Kidney capillary endothelial cell (primary cell): ENCODE measurements at places on chromosomes 6 and 20.

GRCh38 chr6:138001750-138002349 is 105.4 kb downstream of the PERP start:
- peak; percentile 52 for DNase-seq

DNA sequence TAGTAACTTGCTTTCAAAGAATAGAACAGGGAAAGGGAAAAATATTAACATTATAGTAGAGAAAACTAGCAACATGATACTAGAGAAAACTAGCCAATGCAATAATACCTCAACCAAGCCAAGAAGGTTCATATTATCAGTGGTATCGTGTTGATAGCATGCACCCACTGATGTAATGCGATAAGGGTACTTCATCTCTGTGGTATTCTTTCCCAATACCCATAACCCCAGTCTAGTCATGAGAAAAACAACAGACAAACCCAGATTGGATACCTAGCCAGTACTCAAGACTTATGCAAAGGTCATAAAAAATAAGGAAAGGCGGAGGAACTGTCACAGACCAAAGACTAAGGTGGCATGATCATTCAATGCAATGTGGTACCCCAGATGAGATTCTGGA is 21.0 kb downstream of the BLOC1S5 start:
- DNase-seq: no peak

DNA sequence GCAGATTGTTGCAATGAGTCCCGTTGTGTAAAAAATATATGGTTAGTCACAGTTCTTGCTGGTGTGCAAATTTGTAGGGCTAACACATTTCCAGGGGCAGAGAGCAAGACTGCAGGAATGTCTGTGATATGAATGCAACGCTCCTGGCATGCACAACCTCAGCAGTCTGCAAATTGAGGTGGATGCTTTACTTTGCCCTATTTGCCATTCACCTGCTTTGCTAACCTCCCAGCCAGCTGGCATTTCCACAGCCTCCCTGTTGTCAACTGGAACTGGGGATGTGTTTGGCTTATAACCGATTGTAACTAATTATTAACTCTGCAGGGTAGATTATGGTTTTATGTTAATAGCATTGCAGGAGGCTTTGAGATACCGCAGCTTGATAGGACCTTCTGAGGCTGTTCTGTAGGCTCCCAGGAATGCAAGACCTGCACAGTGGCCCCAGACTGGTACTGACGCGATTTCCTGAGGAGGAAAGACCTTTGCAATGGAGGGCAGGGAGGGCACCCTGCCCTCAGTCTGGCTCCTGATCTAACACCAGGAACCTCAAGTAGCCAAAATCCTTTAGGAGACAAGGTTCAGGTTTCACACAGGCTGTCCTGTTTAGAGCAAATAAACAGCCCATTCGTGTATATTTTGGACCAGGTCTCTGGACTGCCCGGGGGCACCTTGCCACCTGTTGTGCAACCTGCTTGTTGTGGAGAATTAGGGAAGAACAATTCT is 53.4 kb downstream of the EDN1 start:
- DNase-seq: no peak

GRCh38 chr20:46689082-46689753 is at the start of gene TP53RK:
Gene TP53RK (minus strand): TSS chr20:46689444. CDS start chr20:46689414, 30 bp downstream.
- DNase-seq: peak; percentile 100

DNA sequence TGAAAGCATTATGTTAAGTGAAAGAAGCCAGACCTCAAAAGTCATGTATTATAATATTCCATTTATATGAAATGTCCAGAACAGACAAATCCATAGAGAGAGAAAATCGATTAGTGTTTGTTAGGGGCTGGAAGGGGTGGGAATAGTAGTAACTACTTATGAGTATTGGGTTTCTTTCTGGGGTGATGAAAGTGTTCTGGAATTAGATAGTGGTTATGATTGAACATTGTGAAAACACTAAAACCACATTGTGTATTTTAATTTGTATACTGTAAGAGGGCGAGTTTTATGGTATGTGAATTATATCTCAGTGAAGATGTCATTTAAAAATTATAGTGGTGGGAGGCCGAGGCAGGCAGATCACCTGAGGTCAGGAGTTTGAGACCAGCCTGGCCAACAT is 52.0 kb upstream of the KIF13A start:
- DNase-seq: no peak

DNA sequence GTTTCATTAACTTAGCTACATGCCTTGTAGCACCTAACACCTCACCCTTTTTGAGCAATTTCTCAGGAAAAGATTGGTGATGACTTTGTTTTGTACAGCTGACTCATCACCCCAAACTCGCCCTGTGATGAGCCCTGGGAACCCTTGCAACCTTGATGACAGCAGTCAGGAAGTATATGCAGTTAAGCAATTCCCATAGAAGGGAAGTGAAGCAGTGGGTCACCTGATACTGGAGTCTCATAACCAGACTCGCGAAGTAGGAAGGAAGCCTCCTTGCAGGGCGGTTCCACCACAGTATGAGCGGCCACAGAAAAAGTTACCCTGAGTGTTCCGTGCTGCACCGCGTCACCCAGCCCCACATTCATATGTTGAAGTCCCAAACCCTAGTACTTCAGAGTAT is 82.0 kb upstream of the EDN1 start:
- DNase-seq: peak; percentile 21

DNA sequence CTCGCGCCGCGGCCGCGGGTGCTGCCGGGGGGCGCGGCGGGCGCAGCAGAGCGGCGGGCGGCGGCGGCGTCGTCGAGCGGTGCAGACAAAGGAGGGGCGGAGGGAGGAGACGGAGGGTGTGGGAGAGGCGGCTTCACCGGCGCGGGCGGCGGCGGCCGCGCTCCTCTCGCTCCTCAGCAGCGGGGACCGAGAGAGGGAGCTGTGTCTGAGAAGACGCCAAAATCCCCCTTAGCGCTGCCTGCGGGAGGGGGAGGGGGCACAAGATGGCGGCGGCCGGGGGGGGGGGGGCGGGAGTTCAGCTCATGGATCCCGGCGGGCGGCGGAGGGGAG is 296 bp downstream of the ADNP start:
- DNase-seq: no peak

GRCh38 chr6:42010185-42010891 is 40.0 kb upstream of the TAF8 start:
- DNase-seq: no peak

DNA sequence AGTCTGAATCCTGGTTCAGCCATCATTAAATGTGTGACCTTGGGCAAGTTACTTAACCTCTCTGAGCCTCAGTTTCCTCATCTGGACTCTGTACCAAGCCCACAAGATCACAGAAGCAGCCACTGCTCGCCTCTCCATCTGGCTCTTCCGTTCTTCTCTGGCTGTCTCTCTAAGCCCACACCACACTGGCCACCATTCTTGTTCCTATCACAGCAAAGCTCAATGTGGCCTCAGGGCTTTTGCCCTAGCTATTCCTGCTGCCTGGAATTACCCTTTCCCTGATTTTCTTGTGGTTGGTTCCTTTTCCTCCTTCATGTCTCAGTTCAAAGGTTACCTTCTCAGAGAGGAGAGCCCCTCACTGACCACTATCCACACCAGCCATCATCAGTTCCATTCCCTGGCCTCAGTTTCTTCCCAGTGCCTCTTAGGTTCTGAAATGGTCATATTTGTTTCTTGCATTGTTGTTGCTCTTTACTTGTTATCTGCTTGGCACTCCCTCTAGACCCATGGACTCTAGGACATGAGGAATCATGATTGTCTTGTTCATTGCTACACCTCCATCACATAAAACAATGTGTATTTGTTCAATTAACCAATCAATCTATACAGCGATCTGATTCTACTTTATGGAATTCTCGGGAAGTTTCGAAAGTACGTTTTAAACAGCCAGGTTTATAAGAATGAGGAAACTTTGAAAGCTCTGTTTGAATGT is 56.5 kb upstream of the PTPN1 start:
- DNase-seq: no peak

DNA sequence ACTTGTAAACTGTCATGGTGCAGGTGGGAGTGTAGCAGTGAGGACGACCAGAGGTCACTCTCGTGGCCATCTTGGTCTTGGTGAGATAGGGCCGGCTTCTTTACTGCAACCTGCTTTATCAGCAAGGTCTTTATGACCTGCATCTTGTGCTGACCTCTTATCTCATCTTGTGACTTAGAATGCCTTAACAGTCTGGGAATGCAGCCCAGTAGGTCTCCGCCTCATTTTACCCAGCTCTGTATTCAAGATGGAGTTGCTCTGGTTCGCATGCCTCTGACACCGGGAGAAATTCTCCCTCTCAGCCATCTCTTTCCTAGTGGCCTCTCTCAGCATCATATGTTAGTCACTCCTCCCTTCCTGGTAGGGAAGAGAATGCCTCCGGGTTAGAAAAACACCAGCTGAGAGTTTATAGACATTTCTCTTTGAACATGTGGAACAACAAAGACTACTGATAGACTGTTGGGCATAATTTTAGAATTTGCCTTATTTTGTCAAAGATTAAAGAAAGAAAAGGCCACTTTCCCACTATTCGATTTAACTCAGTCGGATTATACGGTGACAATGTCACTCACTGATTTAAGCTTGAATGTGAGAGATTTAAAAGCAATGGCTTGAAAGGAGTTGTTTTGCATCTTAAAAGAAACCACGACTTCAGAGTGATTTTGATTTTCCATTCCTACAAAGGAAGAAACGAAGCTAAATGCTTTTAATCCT is 67.9 kb upstream of the SNX9 start:
- DNase-seq: no peak

GRCh38 chr6:121760745-121761144 is 325.3 kb downstream of the GJA1 start:
- DNase-seq: no peak

- DNase-seq: no peak
These were observed 20.6 kb downstream of the RMND1 start for GRCh38 chr6:151431337-151431736.

DNA sequence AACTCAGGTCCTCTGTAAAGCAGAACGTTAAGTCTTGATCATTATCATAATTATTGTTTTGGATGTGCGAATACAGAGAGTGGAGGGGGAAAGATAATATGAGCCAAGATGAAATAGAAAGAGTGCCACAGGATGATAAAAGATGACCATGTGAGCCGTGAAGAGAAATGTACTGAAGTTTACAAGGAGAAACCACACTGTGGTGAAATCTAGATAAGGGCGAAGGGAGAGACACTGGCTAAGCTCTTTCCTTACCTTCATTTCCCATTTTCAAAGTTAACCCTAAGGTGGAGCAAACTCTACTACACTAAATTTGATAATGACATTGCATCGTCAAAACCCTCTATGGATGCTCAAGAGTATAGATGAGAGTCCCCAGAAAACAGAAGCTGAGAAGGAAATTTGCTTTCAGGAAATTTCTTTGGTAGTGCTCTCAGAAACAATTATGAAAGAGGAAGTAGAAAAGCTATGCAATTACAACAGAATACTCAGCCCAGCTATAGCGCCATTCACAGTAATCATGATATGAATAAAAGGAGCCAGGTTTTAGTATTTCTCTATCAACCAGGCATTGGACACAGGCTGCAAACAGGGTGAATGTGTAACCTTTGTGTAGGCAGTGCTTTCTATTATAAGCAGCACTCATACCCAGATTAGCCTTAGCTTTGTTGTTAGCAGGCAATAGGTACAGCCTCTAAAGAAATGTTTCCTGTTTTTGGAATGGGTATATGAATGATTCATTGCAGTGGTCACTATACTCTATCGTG is 1080.7 kb downstream of the GRIK2 start:
- DNase-seq: no peak

- DNase-seq: no peak
These were observed 108.5 kb upstream of the NHSL1 start for GRCh38 chr6:138607478-138608433.

- no peak for DNase-seq
These were observed 177.3 kb downstream of the ID4 start for GRCh38 chr6:20014508-20014907.

GRCh38 chr6:84688141-84688873 is 76.1 kb downstream of the TBX18 start:
- no peak for DNase-seq

- no peak for DNase-seq
These were observed 2.5 kb downstream of the RREB1 start for GRCh38 chr6:7110092-7110792.

GRCh38 chr6:24574809-24575208 is 71.2 kb downstream of the KIAA0319 start:
- DNase-seq: no peak

GRCh38 chr20:45629496-45630100 is at the start of gene WFDC10A:
Gene WFDC10A (plus strand): TSS chr20:45629739. CDS start chr20:45629814, 75 bp downstream.
- peak; percentile 17 for DNase-seq

DNA sequence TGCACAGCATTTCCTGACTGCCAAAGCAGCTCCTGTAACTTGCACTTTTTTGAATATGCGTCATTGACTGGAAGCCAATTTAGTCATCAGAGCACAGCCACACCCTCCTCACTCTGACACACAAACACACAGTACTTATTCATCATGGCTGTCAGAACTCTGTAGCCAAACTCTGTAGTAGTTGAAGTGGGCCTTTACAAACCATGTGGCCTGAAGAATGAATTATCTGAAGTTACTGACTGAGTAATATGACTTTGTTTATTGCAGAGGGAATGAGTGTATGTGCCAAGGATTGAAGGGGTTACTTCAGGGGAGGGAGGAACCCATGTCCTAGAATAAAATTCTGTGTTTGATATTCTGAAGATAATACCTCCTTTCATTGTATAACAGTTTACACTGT is 102.7 kb downstream of the FIG4 start:
- peak; percentile 93 for DNase-seq

DNA sequence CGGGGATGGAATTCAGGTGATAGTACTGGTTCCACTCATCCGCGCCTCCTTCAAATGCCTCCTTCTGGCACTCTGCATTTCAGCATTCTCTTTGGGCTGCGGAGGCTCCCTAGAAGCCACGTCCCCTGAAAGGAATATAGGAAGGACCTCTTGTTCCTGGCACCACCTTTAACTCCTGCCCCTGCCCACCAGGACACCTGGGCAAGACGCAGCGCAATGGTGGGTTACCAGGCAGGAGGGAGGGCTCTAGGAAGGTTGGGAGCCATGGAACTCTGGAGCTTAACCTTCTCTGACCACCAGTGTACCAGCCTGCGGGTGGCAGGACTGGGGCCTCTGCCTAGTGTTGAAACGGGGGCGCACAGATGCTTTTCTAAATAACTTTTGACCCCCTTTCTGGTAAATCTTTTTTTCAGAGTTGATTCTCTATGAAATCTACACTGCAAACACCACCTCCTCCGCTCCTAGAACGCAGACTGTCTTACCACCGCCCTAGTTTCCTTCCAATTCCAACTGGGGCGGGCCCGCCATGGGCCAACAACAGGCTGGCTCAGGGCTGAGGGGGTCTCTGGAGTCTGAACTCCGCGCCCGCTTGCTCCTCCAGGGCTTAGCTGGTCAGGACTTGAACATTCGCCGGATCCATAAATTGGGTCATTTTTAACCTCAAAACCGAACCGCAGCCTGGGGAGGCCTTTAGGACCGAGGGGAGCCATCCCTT is 871 bp upstream of the SYNDIG1 start:
- DNase-seq: no peak
